Brain (organoid and tissue), 16 donors: ENCODE measurements at places on chromosomes 6 and 20.

GRCh38 chr20:38143238-38143645 lies 21.8 kb downstream of the TGM2 start:
- no peak for DNase-seq

GRCh38 chr6:87261534-87261933 lies 60.9 kb upstream of the SMIM8 start:
- DNase-seq = no peak

DNA sequence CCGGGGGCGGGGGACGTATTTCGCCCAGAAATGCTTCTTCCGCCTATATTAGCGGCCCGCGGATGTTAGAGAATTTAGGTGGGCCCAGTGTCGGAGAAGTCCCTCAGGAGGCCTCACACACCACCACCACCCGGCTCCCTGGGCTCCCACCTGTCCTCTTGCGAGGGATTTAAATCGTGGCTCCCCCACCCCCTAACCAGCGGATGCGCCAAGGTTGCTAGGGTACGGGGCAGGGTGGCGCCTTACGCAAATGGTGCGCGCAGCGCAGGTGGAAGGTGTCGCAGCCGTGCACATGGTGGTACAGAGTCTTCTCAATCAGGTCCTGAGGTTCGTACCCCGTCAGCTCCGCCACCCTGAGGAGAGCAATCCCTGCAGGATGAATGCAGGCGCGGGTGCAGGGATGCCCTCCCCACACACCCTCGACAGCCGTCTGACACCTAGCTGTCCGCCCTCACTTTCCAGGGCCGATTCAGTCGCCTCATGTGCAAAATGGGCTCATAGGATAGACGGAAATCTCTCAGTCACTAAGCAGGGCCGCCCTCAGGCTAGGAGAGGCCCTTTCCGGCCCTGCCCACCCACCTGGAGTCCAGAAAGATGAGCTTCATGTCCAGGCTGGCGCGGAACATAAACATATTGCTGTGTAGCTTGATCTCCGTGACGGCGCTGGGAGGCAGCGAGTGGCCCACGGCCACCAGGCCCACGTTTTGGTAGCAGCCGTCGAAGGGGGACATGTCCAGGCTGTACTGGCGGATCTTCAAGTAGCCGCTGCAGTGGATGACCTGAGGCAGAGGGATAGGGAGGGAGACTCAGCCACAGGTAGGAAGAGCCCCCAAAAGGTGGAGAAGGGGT lies 16.6 kb downstream of the SIM1 start:
- no peak for DNase-seq

GRCh38 chr6:139932671-139933070 lies 558.2 kb upstream of the CITED2 start:
- DNase-seq = no peak

DNA sequence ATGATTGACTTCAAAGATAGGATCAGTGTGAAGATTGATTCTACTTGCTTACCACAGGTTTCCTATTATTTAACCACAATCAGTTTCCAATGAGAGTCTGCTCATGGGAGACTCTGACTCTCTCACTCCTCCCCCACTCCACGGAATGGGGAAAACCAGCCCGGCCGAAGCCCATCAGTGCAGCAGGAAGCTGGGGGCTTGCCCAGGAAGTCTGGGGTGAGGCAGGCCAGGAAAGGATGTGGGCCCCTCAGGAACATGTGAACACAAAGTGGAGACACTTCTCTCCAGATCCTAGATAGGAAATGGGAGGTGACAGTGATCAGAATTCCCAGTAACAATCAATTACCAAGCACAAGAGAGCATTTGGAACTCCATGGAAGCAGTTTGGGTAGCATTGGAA lies 144.2 kb downstream of the TTLL2 start:
- no peak for DNase-seq

GRCh38 chr6:163789199-163789810 lies 374.8 kb downstream of the QKI start:
- no peak for DNase-seq

DNA sequence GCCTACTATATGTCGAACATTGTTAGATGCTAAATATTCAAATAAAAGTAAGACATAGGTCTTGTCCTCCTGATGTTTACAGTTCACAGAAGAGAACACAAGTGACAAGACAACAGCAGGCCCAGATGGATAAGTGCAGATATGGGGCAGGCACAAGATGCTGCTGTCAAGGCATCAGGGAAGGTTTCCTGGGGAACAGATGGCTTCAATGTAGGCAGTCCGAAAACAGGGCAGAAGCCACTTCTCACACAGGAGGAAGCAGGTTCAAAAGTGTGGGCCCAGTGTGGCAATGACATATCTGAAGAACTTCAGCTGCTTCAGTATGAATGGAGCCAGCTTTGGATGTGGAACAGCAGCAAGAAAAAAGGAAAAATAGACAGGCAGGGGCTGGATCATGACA lies 32.5 kb downstream of the HLA-DPB1 start:
- DNase-seq = no peak

DNA sequence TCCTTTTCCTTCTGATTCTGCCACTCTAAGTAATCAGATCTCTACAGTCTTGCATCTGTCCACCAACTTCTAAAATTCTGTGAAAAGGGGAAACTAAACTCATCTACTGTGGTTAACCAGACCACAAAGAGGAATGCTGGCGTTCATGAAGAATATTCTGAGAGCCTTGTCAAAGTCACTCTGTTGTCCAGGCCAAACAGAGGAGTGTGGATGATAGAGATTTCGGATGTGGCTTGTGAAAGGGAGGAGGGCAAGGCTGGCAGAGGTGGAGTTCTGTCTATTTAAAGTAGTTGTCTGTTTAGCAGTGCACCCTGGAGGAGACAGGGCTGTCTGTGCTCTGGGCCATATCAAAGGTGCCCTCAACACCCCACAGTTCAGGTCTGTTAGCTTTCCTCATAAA lies 33.9 kb downstream of the CCN2 start:
- no peak for DNase-seq

- peak; percentile 13 for DNase-seq
These were observed 19.7 kb downstream of the VAPB start for GRCh38 chr20:58408603-58409246.

- DNase-seq = no peak
These were observed 484.0 kb downstream of the C6orf118 start for GRCh38 chr6:164825386-164825785.

DNA sequence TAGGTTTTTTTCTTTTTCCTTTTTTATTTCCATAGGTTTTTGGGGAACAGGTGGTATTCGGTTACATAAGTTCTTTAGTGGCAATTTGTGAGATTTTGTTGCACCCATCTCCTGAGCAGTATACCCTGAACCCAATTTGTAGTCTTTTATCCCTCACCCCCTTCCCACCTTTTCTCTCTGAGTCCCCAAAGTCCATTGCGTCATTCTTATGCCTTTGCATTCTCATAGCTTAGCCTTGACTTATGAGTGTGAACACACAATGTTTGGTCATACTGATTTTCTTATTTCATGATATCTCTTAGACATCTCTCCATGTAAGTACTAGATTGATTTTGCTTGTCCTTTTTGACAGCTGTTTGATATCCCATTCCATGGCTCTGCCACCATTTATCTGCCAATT lies 27.2 kb downstream of the TGM3 start:
- no peak for DNase-seq

DNA sequence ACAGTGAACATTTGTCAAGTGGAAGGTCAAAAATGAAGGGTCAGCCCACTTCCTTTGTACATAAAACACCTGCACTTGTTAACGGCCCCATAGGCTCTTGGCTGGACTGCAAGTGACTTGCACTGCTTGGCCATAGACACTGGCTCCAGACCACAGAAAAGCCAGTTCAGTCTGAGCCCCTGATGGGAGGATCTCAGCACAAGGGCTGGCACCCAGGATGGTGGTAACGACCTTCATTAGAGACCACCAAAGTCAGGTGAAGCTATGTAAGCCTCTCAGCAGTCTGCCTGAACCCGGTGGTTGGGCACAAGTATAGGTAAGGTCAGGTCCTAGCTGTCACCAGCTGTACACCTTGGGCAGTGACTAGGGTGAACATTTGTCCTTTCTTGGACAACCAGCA lies 16.1 kb downstream of the PLAGL2 start:
- no peak for DNase-seq

- no peak for DNase-seq
These were observed 103.2 kb upstream of the RIPOR2 start for GRCh38 chr6:25038999-25039398.

DNA sequence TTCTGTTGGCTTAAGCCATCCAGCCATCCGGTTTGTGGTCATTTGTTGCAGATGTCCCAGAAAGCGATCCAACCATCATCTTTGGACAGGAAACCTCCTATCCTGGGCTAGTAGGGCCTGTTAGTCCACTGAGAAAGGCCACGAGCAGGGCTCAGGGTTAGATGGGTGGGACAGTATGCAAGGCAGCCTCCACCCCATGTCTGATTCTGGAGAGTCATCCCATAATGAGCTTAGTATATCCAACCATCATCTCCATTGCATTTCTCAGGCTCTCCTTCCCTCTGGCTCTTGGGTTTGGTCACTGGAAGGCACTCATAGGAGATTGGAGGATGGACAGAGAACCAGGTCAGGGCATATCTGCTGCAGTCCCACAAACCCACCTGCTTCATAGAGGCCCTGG lies 117.8 kb downstream of the LRFN2 start:
- no peak for DNase-seq

- peak; percentile 41 for DNase-seq
These were observed 776 bp downstream of the PPIL1 start for GRCh38 chr6:36873612-36874442.

DNA sequence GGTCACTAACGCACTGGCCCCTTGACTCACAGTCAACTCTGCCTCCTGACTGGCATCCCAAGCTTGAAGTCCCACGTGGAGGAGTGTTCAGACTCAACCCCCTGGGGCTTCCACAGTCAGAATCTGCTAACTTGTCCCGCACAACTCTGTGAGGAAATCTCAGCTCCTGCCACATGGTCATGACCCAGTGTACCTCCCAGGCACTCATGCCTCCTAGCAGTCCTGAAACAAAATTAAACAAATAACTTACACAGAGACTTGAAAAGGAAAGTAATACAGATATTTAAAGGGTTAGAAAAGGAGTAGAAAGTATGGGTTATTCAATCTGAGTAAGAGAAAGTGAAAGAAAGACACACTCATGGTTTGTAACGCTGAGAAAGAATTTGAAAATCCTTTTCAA lies 134.9 kb downstream of the GMDS start:
- no peak for DNase-seq

GRCh38 chr20:54067606-54068174 lies 2.7 kb downstream of the BCAS1 start:
- DNase-seq = peak; percentile 55

GRCh38 chr6:144110210-144110609 lies 14.8 kb upstream of the SF3B5 start:
- no peak for DNase-seq

- no peak for DNase-seq
These were observed 28.9 kb downstream of the SRSF3 start for GRCh38 chr6:36622901-36623546.

DNA sequence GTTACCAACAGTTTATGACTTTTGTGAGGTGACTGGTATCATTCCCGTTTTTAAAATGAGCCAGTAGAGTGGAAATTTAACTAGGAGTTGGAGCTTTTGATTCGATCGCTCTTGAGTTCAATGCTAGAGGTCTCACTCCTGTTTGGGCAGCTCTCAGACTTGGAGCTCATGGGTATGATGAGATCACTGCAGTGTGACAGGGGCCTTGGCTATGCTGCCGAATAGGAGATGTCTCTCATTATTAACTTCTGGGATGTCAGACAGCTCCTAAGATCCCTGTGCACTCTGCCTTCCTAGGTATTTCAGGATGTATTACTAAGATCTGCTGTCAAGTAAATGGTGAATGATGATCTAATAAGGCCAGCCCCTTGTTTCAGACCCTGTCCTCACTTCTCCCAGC lies 20.4 kb downstream of the AKAP12 start:
- DNase-seq = no peak

DNA sequence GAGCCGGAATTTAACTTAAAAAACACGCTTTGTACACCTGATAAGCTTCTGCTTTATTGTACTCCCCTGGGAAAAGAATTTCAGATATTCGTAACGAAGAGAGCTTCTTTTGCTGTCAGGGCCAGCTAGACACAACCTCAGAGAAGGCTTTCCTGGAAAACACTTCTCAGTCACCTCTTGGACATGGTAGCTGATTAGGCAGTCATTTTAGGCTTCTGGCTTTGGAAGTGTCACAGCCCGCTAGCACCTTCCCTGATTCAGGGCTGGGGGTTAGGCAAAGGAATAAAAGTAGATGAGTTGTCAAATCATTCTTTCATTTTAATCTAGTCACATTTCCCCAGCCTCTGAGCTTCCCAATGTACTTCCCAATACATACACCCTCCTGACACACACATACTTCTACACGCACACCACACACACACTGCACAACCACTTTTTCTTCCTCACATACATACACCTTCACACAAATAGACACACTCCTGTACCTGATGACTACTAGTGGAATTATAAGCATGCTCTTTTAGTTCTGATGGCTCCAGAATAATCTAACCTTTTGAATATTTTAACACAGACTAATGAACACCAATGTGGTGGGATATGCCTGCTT lies 34.9 kb upstream of the TINAG start:
- DNase-seq = no peak

GRCh38 chr6:139354189-139354588 lies 20.3 kb downstream of the CITED2 start:
- peak; percentile 17 for DNase-seq

GRCh38 chr6:158048589-158048988 lies 66.9 kb downstream of the SYNJ2 start:
- DNase-seq = no peak

- peak; percentile 39 for DNase-seq
These were observed 405 bp downstream of the RALGAPA2 start for GRCh38 chr20:20712004-20712473.

GRCh38 chr6:121849477-121849876 lies 414.0 kb downstream of the GJA1 start:
- DNase-seq = peak; percentile 18

GRCh38 chr20:15742087-15742486 lies 831.2 kb downstream of the KIF16B start:
- no peak for DNase-seq

- peak; percentile 48 for DNase-seq
These were observed 792 bp downstream of the SLC23A2 start for GRCh38 chr20:5000263-5001173.

- no peak for DNase-seq
These were observed 88.5 kb downstream of the SOD2 start for GRCh38 chr6:159604443-159604956.

GRCh38 chr6:131353876-131354275 lies 218.6 kb downstream of the AKAP7 start:
- no peak for DNase-seq

- no peak for DNase-seq
These were observed 29.5 kb downstream of the TOP1 start for GRCh38 chr20:41057999-41058673.

DNA sequence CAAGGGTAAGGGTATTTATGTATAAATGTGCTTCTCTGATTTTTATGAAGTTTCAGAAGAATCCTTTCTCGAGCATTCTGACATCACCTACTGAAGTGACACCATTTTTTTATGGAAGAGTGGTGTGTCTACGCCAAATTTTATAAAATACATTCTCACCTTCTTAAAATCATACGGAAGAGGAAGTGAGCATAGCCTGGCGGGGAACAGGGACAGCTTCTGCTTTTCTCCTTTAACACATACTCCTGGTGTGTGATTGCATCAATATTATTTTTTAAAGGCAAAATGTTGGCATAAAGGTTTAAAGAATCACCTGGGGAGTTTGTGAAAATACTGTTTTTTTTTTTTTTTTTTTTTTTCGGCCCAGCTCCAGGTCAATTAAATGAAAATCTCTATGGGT lies 733.6 kb upstream of the MAN1A1 start:
- DNase-seq = no peak
